ENCODE measurements at places on chromosomes 5 and 9. TPM values are rescaled to one million over a fixed set of nuclear protein-coding genes. Genes with fewer than 3 reads are reported as not detected.

DNA sequence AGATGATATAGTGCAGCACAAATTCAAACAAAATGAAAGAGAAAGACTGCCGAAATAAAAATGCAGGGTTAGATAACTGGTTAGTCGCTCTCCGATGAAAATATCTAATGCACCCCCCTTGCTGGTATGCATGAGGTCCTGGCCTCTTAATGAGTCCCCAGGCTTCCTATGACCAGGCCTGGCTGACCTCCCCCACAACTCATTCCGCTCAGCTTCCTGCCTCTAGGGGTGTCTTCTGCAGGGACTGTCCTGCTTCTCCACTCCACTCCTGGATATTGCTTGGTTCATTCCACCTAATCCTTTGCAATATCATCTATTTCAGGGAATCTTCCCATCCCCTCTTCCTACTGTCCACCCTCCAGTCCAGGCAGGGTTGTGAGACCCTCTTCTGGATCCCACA lies 341.8 kb downstream of the ASTN2 start:
- DNase-seq = no peak

GRCh38 chr5:74222806-74223205 lies 417.7 kb downstream of the ENC1 start:
- DNase-seq = no peak

- no peak for DNase-seq
These were observed 7.5 kb upstream of the GTF3C5 start for GRCh38 chr9:133023117-133023890.

DNA sequence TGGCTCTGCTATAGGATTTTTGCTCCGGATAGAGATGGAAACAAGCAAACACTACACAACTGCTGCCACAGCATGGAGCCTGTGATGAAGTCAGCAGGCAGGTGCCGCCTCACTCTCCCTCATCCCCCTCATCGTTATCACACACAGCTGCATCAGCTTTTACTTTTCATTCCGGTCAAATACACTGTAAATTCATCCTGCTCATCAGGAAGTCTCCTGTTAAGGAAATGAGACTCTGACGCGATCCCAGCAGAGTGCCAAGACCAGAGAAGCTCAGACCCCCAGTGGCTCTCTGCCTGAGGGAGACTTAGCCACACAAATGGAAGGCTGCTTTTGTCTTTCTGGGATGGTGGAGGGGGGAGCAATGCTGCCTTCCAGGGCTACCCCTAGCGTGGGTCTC lies 270.2 kb downstream of the ELAVL2 start:
- no peak for DNase-seq

- DNase-seq = no peak
These were observed 183.4 kb downstream of the FBXL7 start for GRCh38 chr5:15683332-15683731.

- DNase-seq = no peak
These were observed 475.7 kb downstream of the ENC1 start for GRCh38 chr5:74164725-74165235.

DNA sequence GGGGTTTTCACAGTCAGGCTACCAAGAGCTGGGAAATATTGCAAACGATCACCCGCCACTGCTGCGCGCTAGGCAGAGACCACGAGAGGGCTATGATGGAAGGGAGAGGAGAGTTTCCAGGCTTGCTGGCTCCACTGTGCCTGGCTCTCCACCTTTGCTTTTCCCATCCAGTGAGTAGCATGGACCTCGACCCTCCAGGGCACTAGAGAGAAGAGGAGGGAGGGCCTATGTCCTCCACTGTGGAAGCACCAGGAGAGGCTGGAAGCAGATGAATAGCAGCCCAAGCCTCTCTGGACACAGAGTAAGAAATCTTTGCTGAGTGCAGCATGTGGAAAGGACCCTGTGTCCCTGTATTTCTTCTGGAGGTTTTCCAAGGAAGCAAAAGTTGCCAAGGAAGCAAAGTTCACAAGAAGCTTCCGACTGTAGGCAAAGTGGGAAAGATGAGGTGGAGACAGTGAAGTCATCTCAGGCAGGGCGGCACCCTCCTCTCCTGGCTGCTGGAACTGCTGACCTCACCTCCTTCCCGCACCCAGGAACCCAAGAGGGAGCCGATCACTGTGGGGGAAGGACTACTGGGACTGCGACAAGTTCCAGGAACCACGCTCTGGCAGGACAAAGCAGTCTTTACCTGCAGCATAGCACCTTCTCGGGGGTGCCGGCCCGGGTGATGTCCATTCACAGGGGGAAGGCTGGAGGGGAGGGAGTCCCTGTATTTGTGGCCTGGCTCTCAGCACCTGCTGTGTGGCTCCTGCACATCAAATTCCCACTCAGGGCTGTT lies 79.6 kb downstream of the CSNK1A1 start:
- no peak for DNase-seq

DNA sequence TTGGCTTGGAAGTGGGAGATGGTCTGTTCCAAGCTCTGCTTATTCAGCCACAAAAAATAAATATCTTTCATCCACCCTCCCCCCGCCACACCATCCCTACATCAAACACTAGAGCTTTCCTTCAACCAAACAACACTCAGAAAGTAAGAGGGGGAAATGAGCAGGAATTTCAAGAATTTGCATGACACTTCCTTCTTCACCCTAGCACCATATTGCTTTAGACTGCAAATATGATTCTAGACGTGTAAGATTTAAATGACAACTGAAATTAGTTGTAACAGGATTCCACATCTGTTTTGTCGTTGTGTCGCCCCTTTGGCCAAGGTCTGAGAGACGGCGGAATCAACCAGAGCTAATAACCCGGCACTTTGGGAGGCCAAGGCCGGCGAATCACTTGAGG lies 88.5 kb downstream of the NDFIP1 start:
- no peak for DNase-seq

- DNase-seq = no peak
These were observed 312.8 kb downstream of the TLE4 start for GRCh38 chr9:79884546-79884945.

DNA sequence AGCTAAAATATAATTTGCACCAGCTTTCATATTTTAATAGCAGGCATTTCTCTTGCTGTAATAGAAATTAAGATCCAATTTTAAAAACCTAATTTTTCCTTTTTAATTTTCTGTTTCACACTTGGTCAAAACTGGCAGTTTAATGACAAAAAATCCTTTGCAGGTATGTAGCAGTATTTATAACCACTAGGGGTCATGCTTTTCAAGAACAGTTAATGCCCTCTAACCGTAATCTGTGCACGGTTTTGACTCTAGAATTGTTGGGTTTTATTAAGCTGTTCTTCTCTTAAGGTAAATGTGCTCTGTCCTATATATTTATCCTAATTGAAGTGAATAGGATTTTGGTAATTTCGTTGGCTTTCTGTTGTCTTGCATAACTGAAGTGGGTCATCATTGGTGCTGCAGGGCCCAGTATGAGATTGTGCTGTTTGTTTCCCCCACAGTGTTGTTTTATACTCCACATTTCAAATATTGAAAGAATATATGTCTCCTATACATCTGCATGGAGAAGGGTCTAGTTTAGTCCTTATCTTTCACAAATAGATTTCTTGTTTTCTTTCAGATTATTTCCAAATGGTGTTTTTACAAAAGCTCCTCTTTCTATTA lies 107.4 kb downstream of the SCAMP1 start:
- no peak for DNase-seq

The ARID3C gene
- 0.07 TPM for total RNA-seq

The AGTPBP1 gene
- 12.0 TPM for total RNA-seq

The PHF24 gene
- total RNA-seq = 0.54 TPM

The TMEM174 gene
- not detected for total RNA-seq
